ENCODE measurements at places on chromosomes 13 and 19. TPM values are rescaled to one million over a fixed set of nuclear protein-coding genes. Genes with fewer than 3 reads are reported as not detected.

DNA sequence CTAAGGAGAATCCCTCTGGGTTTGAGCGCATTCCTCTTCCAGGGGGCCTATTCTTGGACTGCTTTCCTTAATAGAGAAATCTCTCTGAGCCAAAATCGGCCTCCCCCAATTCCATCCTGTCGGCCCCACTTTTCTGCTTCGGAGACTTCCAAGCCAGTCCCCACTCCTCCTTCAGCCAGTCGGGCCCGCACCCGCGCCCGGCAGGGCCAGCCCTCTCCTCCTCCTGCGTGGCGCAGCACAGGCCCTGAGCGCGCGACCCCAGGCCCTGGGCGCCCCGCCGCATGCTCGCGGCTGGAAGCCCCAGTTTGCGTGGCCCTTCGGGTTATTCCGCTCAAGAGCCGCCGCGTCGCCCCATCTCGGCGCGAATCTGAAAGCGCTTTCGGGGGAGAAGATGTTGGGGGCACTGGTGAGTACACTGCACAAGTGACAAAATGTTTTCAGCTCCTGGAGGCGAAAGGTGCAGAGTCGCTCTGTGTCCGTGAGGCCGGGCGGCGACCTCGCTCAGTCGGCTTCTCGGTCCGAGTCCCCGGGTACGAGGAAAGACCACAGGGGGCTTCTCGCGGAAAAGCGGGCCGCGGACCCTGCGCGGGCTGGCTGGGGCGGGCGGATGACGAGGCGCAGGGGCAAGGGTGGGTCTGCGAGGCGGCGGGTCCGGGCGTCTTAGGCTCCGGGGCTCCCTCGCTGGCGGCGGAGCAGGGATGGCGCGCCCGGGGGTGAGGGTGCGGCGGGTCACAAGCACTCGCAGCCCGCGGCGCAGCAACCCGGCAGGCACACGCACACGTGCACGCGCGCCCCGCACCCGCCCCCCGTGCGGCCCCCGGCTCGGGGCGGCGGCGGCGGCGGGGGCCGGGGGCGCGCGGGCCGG, at the start of gene IL17D:
IL17D (plus strand) TSS at position 785 of the 865 bp plus-strand sequence. CDS start 303 bp downstream, outside the sequence.
- no peak for DNase-seq

- DNase-seq: no peak
Observed at GRCh38 chr13:41514853-41515395, 57.6 kb downstream of the RGCC start.

DNA sequence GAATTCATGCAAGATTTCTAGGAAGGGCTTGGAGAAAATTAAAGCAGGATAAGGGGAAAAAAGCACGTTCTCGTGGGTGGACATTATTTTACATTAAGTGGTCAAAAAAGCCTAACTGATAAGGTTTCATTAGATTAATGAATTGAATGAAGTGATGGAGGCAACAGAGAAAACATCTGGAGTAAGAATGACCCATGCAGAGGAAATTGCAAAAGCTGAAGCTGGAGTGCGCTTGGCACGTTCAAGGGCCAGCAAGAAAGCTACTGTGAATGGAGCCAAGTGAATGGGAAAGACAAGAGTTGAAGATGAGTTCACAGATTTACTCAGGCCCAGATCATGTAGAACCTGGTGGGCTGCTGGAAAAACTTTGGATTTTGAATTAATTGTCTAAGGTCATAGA, 777.9 kb downstream of the DACH1 start:
- no peak for DNase-seq

GRCh38 chr19:32101206-32101605, 244.2 kb upstream of the ZNF507 start:
- no peak for DNase-seq

DNA sequence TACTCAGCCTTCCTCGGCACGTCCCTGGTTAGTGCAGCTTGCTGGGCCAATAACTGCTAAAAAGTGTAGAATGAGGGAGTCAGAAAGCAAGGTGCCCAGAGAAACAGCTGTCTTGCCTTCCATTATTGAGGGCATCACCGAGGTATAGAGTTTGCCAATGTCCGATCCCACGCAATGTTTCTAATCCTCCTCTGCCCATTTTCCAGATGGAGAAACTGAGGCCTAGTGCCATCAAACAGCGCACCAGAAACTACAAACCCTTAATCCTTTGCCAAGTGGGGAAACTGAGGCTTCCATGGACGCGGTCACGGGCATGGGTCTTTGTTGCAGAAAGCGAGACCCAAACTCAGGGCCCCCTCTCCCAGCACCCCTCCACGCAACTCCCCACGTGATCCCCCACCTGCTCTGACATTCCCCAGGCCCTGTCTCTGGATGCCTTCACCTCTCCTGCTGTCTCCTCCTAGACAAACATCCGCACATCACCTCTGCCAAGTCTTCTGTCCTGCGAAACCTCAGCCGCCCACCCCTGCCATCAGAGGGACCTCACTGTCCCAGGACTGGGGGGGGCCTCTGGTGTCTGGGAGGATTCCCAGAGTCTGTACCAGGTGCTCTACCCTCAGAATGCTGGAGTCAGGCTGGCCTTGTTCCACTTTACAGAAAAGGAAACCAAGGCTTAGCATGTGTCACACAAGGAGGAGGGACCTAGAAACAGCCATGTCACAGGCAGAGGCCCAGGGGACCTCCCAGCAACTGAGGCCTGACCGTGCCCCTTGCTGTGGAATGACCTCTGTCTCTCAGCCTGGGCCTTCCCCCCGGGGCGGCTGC, 930 bp upstream of the PDE4C start:
- no peak for DNase-seq

DNA sequence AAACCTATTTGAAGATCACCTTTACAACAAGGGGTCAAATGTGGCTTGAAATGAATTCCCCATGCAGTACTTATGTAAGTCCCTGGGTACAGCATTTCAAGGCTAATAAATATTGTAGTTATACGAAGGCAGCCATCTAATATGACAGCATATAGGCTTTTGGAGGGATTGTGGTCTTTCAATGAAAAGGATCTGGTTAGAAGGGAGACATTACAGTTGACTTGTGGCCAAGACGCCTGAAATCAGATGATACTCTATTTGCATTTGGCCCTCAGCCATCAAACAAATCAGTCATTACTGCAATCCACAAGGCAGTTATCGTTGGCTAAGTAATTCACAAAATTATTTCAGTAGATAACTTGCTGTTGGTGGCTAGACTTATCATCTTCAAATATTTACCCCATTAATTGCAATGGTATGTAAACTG, 242.7 kb downstream of the DCLK1 start:
- no peak for DNase-seq

The RASAL3 gene
- 2.8 TPM for polyA plus RNA-seq

- no peak for DNase-seq
Observed at GRCh38 chr13:41470196-41470595, 12.8 kb downstream of the RGCC start.

The FOXA3 gene
- polyA plus RNA-seq: 21.3 TPM

GRCh38 chr13:111304603-111305289, 15.7 kb upstream of the TEX29 start:
- DNase-seq: no peak

The LRRC25 gene
- polyA plus RNA-seq: 3.1 TPM

GRCh38 chr13:73065036-73065435, 6.2 kb downstream of the KLF5 start:
- peak; percentile 78 for DNase-seq

DNA sequence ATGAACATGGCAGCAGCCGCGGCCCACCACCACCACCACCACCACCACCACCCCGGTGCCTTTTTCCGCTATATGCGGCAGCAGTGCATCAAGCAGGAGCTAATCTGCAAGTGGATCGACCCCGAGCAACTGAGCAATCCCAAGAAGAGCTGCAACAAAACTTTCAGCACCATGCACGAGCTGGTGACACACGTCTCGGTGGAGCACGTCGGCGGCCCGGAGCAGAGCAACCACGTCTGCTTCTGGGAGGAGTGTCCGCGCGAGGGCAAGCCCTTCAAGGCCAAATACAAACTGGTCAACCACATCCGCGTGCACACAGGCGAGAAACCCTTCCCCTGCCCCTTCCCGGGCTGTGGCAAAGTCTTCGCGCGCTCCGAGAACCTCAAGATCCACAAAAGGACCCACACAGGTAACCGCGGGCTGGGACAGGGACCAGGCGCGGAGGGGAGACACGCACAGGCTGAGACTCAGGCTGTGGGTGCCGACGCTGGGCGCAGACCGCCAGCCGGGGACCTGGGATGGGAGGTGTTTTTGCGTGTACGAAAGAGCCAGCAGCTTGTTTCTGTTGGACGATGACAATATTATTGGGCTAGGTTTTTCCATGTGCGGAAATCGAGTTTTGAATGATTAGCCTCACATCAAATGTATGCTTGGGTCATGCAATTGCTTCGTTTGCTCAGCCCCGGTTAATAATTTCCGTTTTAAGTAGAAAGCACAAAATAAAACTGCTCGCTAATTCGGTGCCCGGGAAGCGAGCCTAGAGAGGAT, 1.3 kb downstream of the ZIC2 start:
- DNase-seq: no peak

GRCh38 chr13:48155848-48156247, 60.9 kb upstream of the MED4 start:
- DNase-seq: no peak

GRCh38 chr13:69551193-69551592, 556.4 kb upstream of the ATXN8OS start:
- no peak for DNase-seq

The ZNF208 gene
- polyA plus RNA-seq: 0.87 TPM

The GPR183 gene
- 7.3 TPM for polyA plus RNA-seq

The ZNF582 gene
- 6.6 TPM for polyA plus RNA-seq

- no peak for DNase-seq
Observed at GRCh38 chr19:35320065-35320713, 8.8 kb upstream of the CD22 start.

The PRR20A gene
- polyA plus RNA-seq: not detected

- DNase-seq: peak; percentile 31
Observed at GRCh38 chr19:58476498-58477015, 405 bp downstream of the ZNF446 start.

The GAPDHS gene
- polyA plus RNA-seq: not detected

The C13orf42 gene
- not detected for polyA plus RNA-seq

DNA sequence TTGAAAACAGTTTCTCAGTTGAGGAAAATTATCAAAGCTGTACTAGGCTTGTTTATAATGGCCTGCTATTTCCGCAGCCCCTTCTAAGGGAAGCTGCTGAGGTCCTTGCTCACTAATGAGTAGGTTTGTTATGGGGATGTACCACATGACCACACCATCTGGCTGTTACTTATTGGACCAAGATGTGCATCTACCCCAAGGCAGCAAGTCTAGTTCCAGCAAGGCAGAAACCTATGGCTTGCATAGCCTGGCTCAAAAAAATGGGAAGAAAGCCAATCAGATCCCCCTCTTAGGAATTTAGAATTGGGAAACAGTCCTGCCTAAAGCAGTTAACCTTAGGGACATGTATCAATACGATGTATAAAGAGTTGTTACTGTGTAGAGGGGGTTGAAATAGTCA, 186.5 kb upstream of the SPRY2 start:
- DNase-seq: no peak

GRCh38 chr19:6271251-6271650, 8.5 kb downstream of the MLLT1 start:
- DNase-seq: no peak

The DOCK6 gene
- polyA plus RNA-seq: 48.3 TPM

DNA sequence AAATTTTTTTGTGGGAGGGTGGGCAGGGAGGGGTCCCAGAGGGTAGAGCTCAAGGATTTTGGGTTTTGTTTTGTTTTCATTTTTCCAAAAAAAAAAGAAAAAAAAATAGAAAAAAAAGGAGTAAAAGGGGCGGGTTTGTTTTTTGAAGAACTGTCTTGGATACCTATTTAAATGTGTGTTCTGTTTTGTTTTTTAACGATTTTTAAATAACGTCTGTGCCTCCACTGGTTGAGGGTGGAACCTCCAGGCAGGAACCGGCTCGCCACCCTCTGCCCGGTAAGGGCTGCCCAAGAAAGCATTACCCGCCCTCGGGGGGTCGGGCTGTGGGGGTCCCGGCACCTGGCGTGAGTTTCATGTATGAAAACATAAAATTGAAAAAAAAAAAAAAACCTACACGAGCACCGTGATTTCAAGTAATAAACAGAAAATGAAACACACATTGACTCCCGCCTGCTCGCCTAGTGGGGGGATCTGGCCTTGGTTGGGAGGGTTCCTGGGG, 10.4 kb downstream of the MIDN start:
- DNase-seq: no peak

GRCh38 chr19:38142176-38143035, 81.6 kb downstream of the DPF1 start:
- peak; percentile 33 for DNase-seq

GRCh38 chr13:95044452-95045205, 256.6 kb downstream of the ABCC4 start:
- peak; percentile 9 for DNase-seq

- no peak for DNase-seq
Observed at GRCh38 chr13:76481738-76482137, 404.5 kb downstream of the KCTD12 start.

DNA sequence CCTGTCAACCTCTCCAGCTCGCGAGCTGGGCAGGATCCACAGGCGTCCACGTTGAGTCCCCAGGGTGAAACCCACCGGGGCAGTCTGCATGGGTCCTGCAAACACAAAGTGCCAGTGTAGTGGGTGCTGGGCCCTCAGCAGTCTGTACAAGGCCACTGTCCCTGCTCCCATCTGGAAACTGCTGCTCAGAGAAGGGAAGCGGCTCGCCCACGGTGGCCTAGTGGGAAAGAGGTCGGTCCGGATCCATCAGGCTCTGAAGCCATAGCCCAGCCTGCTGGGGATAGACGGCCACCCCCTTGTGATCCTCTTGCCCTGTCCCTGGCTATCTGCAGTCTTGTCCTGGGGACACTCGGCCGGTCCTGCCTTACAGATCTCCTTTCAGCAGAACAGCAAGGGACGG, 2.6 kb upstream of the DIRAS1 start:
- DNase-seq: no peak

GRCh38 chr13:76845367-76845766, 40.8 kb downstream of the KCTD12 start:
- DNase-seq: no peak

The MOB3A gene
- polyA plus RNA-seq: 20.8 TPM

DNA sequence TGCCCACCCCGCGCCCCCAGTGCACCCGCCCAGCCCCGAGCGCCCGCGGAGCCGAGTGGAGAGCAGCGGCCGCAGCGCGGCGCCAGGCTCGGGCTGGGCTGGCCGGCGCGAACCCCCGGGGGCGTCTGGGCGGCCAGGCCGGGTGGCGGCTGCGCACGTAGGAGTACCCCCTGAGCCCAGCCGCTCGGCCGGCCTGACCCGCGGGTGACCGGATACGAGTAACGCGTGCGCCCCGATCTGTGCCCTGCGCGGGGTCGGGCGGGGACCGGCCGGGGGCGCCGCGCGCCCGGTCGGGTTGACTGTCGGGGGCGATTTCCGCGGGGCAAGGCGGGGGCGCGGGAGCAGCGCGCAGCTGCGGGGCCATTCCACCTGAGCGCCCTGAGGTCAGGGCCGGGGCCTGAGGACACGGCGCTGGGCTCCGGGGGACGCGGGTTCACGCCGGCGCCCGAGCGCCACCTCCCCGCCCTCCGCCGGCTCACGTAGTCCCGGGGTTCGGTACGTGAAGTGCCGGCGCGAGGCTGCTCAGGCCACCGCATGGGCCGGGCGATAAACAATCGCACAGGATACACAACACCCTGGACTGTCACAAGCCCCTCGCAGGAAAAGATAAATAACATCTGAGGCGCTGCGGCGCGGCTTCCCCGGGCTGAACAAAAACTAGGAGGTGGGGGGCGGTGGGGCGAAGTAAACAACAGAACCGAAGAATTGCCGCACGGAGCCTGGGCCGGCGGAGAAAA, 37.6 kb upstream of the FLT1 start:
- peak; percentile 70 for DNase-seq

- no peak for DNase-seq
Observed at GRCh38 chr13:80276371-80277289, 64.3 kb downstream of the SPRY2 start.

Measured in large intestine (tissue), 12 donors.